Transverse colon (tissue), 4 donors: ENCODE measurements at places on chromosomes 11 and 22. TPM values are rescaled to one million over a fixed set of nuclear protein-coding genes. Genes with fewer than 3 reads are reported as not detected.
A peak's percentile ranks its signal among the peaks of the same experiment; 100 is the strongest.

- peaks cover 14% of the 10 kb centered on the region for H3K27me3 ChIP-seq
- no peak overlapping the region for H3K27ac ChIP-seq
- no peaks in the 10 kb centered on the region for H3K36me3 ChIP-seq
- H3K4me1 ChIP-seq = no peaks in the 10 kb centered on the region
- H3K4me3 ChIP-seq = no peak overlapping the region
Measured at GRCh38 chr11:32056438-32056837, 34.4 kb upstream of the RCN1 start.

DNA sequence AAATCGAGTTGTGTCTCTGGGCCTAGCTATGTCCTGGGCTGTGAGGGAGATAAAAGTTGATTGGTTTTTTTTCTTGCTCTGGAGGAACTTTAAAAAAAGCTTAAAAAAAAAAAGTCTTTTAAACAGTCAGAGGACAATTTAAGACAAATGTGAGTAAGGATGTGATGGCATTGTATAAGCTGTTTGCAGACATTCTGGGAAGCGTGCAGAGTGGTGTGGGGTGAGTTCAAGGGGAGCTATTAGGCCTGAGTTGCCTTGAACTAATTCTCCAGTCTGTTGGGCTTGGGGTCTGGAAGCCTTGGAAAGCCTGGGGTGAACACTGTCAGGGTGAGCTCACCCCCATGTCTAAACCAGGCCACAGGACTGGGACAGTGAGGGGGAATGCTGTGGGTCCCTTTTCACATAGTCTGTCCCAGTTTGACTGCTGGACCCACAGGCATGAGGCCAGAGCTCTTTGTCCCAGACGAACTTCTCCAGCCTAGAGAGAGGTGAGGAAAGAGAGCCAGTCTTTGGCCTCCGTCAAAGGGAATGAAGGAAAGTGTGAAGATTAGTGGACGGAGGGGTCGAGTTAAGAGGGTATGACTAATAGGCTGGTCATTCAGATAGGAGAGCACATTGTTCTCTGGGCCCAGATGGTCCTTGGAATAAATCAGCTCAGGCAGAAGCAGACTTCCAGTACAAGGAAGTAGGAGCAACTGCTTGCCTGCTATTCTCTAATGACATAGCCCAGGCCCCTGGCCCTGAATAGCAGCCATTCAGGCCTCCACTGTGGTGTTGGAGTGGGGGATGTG lies 76.4 kb upstream of the NNMT start:
- peak overlapping the region; percentile 20 for H3K27ac ChIP-seq
- H3K27me3 ChIP-seq = no peaks in the 10 kb centered on the region
- no peaks in the 10 kb centered on the region for H3K36me3 ChIP-seq
- H3K4me3 ChIP-seq = no peak overlapping the region
- DNase-seq = no peak

DNA sequence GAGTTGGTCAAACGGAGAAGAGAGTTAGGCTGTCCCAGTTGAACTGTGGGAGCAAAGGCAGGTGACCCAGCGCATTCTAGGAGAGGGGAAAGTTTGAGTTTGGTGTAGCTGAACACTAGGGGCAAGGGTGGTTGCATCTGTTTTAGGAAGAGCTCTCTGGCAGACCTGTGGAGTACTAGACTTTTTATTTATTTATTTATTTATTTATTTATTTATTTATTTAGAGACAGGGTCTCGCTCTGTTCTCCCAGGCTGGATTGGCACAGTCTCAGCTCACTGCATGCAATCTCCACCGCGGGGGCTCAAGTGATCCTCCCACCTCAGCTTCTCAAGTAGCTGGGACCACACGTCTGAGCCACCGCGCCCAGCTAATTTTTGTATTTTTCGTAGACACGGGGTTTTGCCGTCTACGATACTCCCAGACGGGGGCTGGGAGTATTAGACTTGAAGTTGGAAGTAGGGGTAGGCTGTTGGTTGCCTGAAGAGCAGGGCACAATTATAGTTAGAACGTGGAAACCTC lies 950 bp upstream of the ACER3 start:
- peaks cover 25% of the 10 kb centered on the region for H3K4me1 ChIP-seq
- no peak for DNase-seq
- H3K36me3 ChIP-seq = no peaks in the 10 kb centered on the region
- H3K27me3 ChIP-seq = no peaks in the 10 kb centered on the region

GRCh38 chr11:110988671-110989070 lies 256.9 kb upstream of the POU2AF2 start:
- peaks cover 4% of the 10 kb centered on the region for H3K4me1 ChIP-seq
- H3K4me3 ChIP-seq = no peak overlapping the region
- H3K27ac ChIP-seq = no peak overlapping the region

DNA sequence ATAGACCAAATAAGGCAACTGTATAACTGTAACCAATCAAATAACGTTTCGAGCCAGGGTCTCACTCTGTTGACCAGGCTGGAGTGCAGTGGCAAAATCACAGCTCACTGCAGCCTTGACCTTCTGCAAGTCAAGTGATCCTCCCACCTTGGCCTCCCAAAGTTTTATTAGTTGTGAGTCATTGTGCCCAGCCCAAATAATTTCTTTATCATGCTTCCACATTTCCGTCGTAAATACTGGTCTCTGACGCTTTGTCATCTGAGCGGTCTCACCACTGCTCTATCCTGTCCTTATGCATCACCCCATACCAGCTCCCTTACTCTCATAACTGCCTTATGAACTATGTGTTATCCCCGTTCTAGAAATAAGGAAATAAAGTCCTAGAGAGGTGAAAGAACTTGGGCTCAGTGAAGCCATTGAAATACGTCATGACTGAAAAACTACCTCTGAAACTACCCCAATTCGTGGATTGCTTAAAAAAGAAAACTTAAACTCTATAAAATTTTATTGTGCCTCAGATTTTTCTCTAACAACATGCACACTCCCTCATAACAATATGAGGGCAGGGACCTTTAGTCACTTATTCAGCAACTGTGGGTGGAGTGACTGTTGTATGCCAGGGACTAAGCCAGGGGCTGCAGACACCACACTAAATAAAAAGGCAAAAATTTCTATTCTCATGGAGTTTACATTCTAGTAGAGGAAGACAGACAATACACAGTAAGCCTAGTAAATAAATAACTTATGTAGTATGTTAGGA lies 15.8 kb upstream of the RTN4RL2 start:
- no peak overlapping the region for H3K4me3 ChIP-seq
- no peaks in the 10 kb centered on the region for H3K27me3 ChIP-seq
- H3K36me3 ChIP-seq = no peaks in the 10 kb centered on the region
- no peaks in the 10 kb centered on the region for H3K4me1 ChIP-seq

Gene TBX10
- 16.5 TPM for total RNA-seq
